ENCODE measurements at places on chromosomes 11 and 22.

DNA sequence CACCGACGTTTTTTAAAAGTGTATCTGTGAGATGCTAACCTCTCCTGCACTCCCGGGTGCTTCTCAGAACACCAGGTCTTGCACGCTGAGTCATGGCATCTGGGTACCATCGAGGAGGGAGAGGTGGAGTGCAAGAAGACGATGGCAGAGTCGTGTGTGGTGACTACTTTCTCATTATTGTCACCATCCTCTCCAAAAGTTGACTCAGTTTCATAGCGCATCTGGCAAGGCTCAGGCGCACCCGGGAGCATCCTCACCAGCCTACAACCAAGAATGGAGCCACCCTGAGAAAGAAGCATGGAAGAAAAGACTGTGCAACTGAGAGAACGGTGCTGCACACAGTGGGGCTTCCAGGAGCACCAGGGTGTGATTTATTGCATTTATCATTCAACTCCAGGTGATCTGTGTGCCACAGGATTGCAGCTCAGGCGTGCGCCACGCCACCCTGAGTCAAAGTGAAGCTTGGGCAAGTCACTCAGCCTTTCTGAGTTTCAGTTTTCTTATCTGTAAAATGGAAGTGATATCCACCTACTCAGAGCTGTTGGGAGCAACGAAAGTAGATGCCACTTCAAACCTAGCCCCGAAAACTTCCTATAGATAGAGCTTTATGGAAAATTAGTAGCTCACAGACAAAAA lies 65.4 kb downstream of the LINC01488 start:
- no peak for DNase-seq

DNA sequence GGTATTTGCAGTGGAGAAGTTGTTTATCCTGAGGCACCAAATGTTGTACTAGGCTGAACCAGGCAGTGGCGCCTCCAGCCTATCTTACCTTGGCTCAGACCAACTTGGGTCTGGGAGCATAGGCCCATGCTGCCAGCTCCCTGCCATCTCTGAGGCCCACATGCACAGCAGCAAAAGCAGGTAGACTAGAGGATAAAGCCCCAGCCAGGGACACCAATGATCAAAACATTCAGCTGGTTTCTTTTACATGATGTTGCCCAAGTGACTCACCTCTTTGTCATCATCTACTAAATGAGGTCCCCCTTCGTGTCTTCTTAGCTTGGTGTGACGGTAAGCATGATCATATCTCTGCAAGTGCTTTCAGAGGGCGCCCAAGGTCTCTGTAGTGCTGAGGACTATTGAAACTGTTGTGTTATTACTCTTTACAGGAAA lies 112.1 kb upstream of the DRD2 start:
- DNase-seq = no peak

- no peak for DNase-seq
These were observed 49.7 kb downstream of the CD82 start for GRCh38 chr11:44615041-44615755.

DNA sequence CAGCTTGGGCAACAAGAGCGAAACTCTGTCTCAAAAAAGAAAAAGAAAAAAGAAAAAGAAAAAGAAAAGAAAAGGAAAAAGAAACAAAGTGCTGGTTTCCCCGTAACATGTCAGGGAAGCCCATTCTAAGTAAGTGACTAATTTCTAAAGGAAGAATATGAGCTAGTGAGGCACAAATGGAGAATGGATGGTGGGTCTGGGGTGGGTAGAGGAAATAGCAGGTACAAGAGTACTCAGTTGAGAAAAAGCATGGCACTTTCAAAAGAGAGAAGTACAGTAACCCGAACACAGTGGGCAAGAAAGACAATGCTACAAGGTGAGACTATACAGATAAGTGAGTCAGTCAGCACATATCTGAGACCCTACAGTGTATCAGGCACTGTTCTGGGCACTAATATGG lies 4.5 kb downstream of the MAJIN start:
- DNase-seq = no peak

DNA sequence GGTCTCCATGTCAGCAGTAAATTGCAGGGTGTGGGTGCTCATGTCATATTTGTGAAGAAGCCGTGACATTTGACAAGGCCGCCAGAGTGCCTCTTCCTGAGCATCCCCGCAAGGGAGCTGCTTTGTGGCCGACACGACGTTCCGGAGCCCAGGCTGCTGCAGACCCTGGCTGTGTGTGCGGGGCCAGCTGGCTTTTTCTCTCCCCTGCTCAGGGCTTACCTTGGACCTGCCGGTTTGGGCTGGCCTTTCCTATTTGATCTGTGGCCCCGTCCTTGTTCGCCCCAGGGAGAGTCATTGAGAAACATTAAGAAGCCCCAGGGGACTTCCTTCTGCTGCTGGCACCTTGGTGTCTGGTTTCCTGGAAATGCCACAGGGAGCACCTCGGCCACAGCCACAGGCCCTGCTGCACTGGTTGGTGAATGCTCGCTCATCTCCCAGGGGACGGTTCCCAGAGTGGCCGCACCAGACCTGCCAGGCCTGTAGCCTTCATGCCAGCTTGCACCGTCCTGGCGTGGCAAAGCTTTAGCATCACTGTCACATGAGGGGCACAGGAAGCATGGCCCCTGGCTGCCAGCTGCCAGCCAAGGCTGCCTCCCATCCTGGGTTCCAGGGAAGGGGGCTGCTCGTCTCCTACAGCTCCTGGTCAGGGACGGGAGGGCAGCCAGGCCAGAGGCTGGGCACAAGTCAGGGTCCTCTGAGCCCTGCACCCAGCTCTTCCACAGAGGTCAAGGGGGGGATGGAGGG lies 5.4 kb downstream of the GRK2 start:
- no peak for DNase-seq

GRCh38 chr11:133385781-133386180 lies 146.5 kb downstream of the OPCML start:
- DNase-seq = no peak

GRCh38 chr11:103808252-103808651 lies 228.2 kb upstream of the DDI1 start:
- no peak for DNase-seq

DNA sequence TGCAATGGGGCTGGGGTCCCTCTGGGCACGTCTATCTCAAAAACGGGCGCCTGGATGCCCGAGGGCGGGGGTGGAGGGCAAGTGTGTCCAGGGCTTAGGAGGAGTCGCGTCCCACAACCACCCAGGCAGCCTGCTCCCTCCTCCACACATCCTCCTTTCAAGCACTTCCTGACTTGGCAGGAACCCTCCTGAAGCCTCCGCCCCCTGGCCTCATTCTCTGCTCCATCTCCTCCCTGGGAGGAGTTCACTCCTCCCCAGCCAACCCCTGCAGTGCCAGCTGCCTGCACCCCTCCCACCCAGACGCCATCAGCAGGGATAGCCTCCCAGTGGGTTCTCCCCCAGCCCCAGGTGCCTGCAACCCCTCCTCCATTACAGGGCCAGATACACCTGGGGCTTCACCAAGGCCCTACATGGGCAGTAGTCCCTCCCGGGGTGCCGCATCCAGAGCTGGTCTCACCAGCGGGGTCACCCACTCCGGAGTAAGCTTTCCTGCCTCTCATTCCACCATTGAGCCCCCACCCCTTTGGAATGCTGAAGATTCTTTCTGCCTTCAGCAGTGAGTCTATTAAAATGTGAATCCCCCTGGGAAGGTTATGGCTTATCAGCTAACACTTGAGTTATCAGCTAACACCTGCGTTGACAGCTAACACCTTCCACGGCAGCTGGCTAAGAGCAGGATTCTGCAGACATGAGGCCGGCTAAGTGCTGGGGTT lies 24.4 kb downstream of the RTN4R start:
- peak; percentile 90 for DNase-seq

DNA sequence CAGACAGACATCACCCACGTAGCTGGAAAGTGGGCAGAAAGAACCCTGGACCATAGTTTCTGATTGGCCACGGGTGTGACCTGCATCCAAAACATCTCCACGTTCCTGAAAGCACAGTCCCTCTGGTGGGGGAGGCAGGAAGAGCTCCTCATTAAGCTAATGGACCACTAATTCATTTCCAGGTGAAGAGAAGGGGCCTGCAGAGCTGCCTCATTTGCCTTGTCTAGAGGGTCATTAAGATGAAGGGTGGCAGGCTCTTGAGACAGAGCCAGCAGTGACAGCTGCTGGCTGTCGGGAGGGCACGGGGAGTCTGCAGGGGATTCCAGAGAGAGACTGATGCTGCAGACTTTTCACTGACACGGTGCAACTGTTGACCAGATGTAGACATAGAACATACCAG lies 149.6 kb upstream of the OPCML start:
- no peak for DNase-seq

DNA sequence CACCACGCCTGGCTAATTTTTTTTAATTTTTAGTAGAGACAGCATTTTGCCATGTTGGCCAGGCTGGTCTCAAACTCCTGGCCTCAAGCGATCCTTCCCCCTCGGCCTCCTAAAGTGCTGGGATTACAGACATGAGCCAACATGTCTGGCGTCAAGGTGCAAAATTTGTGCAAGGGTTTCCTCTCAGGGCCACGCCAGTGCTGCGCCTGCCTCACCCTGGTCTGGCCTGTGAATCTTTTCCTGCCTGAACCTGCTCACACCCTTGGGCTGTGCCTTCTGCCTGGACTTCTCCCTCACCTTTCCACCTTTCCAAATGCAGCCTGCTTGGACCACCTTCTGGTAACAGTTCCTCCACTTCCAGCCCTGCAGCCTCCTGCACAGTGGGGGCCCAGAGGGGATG lies 43.4 kb downstream of the MCM5 start:
- no peak for DNase-seq

DNA sequence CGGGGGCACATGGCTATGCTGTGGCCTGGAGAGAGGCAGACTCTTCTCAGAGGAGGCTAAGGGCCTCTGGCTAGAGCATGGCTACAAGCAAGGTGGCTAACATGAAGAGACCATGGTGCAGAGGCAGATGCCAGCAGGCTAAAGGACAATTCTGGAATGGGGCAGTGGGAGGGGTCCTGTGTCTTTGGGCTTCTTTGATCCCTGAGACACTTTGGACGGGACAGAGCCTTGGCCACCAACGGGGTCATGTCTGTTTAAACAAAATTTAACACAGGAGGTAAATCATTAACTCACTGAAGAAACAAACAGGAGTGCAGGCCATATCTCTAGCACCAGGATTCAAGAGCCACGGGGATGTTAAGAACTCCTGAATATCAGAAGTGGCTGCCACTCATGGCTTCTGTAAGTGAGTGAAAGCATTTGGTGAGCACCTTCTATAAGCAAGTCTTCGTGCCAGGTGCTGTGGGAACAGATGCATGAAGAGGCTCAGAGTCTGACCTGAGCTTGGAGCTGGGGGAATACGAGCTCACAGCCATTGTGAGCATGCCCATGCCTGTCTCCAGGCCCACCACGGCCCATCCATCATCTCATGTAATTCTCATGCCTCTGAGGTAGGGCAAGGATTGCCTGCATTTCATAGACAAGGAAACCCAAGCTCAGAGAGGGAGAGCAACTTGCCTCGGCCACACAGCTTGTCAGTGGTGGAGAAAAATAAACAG lies 18.3 kb upstream of the ZNRF3 start:
- no peak for DNase-seq

Measured in left forelimb (tissue), 1 donor.